Panc1 (cell line): ENCODE measurements at places on chromosomes 4 and X.

- DNase-seq = peak; percentile 13
Measured at GRCh38 chr4:127732623-127733328, 2.6 kb downstream of the SLC25A31 start.

DNA sequence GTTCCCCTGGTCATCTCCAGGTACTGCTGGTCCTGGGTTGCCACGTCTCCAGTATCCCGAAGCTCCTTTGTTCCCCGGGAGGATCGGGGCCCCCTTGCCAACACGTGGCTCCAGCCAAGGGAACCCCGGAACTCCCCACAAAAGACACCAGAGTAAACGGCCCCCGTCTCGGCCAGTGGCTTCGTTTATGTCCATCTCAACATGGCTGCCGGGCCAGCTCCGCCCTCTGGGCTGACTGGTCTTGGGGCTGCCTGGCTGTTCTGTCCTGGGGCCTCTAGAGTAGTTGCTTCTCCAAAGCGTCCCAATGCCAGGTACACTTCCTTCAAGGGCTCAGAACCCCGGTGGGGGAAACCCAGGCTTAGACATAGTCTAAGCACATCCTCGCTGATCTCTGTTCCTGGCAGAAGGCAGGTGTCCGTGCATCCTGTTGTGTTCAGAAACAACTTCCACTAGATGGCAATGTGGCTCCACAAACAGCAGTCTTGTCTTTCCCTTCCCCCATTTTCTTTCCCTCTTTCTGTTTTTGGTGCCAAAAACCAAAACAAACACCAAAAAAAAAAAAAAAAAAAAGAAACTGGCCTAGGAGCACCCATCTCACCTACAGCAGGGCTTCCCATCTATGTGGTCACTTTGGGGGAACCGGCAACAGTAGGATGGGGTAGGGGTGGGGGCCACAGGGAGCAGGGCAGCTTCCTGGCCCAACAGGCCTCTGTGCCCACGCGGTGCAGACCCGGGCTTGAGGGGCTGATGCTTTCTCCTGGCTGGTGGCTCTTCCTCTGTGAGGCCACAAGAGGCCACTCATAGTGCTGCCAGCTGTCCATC lies 35.3 kb downstream of the NBDY start:
- DNase-seq = peak; percentile 45

- no peak for DNase-seq
Measured at GRCh38 chr4:173529477-173530325, at the start of gene HAND2. Gene HAND2 (minus strand): TSS chr4:173530229. CDS start chr4:173529289, 940 bp downstream.

- DNase-seq = no peak
Measured at GRCh38 chrX:19798423-19798822, 89.0 kb downstream of the SH3KBP1 start.

DNA sequence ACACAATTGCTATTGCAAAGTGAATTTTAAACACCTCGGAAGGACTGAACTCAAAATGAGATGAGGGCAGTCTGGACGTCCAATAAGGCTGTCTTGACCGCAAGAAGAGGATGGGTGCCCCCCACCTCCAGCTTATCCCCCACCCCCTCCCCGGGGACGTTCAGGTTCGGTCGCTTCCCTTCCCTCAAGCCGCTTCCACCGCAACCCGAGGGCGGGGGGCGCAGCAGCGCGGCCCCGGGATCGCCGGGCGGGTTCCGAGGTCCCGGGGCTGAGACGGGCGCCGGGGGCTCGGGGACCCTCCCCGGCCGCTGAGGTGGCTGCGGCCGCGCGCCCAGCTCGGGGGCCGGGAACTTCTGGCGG lies 480 bp downstream of the USP46 start:
- DNase-seq = no peak

- DNase-seq = no peak
Measured at GRCh38 chrX:84340968-84341367, 153.0 kb upstream of the RPS6KA6 start.

DNA sequence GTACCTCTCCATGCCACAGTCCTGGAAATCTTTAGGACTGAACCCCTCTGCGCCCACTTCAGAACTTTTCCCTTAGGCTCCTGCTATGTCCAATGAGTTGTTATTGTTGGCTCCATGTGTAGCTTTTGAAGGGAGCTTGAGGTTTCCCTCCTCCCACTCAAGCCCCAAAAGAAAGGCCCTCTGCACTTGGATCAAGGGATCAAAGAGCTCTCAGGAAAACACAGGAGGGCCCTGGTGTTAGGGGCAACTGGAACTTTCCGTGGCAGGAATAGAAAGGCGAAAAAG lies 135.0 kb downstream of the RASL11B start:
- no peak for DNase-seq

- no peak for DNase-seq
Measured at GRCh38 chr4:101347267-101347556, at the start of gene PPP3CA. Gene PPP3CA (minus strand): TSS chr4:101347526.

- no peak for DNase-seq
Measured at GRCh38 chr4:5098176-5098575, 46.9 kb downstream of the STK32B start.

DNA sequence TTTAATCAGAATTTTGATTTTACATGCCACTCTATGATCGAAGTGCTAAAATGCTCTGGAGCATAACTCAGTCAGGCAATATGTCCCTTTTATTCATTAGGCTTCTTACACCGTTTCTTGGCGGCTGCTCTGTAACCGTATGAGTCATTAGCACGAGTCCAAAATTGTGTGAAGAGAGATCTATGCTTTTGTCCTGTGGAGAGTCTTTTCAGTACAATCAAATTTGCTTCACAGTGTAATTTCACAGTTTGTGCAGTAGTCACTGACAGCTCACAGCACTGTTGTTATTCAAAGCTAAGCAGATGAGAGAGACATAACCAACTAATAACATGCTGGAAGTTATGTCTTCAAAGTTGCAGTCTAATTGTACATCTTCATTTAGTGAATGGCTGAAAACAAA lies 167.8 kb downstream of the PCDH10 start:
- DNase-seq = no peak

DNA sequence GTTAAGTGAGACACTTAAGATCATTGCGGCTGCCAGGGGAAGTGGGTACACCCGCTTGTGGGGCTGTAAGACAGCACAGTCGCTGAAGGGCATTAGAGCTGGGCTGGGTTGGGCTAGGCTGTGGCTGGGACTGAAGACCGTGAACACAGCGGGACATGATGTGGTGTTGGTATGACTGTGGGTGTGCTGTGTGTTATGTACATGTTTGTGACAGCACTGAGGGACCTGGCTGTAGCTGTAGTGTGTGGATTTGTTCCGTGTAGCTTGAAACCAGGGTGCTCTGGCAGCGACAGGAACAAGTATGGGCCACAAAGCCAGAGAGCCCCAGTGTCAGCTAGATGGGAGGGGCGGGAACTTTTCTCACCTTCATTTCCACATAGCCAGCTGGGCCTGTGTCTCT lies 82.1 kb downstream of the NHSL2 start:
- DNase-seq = no peak

DNA sequence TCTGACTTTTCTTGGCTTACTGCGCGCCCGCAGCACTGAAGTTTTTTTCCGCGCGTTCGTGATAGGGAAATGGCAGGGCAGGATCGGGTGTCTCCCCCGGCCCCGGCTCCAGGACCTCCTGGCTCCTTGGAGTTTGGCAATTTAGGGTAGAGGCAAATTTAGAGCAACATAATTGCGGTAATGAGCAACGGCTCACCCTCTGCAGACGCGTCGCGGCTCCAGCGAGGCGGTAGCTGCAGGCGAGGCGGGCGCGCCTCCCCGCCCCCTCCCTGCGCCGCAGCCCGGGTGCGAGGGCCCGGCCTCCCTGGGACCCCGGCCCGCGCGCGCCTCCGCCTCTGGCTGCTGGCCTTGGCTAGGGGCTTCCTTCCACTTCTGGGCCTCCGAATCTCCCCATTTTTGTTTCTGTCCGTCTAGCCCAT lies 6.2 kb downstream of the MSX1 start:
- no peak for DNase-seq

- DNase-seq = no peak
Measured at GRCh38 chrX:154526901-154527675, 11.1 kb upstream of the FAM3A start.

DNA sequence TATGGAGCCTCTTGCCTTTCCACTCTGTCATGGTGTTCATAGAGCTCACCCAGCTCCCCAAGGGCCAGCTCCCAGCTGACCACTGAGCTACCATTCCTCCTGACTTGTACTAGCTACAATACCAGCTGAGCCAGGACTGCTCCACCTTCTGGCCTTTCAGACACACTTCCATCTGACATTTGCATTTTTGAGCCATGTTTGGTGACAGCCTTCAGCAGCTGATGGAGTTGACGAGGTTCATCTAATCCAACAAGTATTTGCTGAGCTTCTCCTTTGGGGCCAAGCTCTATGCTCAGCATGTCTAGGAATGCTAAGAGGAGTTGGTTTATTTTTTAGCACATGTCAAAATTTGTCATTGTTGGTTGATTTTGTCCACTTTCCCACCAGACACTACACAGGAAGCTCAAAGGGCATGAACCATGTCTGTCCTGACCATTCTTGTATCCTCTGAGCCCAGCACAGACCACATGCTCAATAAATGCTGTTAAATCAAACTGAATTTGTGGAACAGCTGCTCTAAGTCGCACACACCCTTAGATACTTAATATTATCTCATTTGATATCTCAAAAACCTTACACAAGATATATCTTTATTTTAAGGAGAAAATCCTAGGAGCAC lies 142.6 kb upstream of the PPARGC1A start:
- DNase-seq = no peak

- no peak for DNase-seq
Measured at GRCh38 chr4:37982736-37983135, 22.5 kb downstream of the PTTG2 start.

- no peak for DNase-seq
Measured at GRCh38 chr4:81486502-81486901, 14.8 kb upstream of the RASGEF1B start.

- no peak for DNase-seq
Measured at GRCh38 chr4:139028191-139028661, 12.6 kb downstream of the NOCT start.

DNA sequence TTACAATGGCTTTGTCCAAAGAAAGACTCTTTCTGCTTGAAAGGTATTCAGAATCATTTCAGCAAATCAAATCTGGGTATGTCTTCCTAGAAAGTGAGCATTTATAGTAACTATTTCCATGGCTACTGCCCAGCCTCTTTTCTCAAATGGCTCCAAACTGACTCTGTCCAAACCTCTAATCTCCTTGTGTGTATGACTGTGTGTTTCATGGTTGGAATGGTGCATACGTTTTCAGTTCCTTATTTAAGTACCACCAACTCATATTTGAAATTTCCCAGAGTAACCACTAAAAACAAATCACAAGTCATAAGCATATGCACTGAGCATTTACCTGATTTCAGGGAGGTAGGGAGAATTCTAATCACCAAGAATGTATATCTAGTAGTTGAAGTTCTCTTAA lies 106.0 kb downstream of the TMEM144 start:
- DNase-seq = no peak

DNA sequence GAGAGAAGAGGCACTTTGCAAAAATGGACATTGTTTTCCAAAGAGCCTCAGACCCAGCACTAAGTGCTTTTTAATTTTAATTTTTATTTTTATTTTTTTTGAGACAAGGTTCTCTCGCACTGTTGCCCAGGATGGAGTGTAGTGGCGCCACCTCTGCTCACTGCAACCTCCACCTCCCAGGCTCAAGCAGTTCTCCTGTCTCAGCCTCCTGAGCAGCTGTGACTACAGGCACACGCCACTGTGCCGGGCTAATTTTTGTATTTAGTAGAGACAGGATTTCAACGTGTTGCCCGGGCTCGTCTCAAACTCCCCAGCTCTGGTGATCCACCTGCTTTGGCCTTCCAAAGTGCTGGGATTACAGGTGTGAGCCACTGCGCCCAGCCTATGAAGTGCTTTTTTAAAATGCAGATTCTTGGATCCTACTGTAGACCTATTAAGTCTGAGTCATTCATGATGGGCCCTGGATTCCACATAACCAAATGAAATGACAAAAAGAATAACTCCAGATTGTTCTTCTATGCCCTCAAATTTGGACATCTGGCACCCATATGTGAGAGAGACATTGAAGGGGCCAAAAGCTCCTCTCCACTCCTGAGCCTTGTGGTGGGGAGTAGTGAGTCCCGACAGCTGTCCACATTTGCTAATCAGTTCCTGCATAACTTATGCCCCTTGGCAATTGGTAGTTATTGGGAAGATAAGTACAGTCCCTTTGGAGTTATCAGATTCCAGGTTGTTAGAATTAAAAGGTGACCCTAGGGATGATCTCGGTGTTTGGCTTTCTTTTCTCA lies 3.6 kb downstream of the NOCT start:
- DNase-seq = no peak

- DNase-seq = no peak
Measured at GRCh38 chr4:162349395-162349794, 185.6 kb upstream of the FSTL5 start.

DNA sequence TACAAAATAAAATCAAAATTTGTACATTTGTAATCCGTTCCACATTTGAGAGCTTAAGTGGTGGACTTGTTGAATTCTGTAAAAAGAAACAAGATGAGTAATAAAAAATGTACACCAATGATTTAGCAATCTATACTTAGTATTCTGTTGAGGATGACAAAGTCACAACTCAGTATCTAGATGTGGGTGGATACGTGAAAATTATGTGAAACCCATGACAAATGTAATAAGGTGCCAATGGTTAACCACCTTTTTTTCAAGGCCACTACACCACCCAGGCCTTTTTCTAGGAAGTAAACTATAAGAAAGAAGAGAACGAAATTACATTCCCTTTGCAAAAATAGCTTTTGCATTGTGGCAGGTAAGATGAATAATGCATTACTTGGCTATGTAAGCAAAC lies 77.0 kb downstream of the ATP8A1 start:
- no peak for DNase-seq

DNA sequence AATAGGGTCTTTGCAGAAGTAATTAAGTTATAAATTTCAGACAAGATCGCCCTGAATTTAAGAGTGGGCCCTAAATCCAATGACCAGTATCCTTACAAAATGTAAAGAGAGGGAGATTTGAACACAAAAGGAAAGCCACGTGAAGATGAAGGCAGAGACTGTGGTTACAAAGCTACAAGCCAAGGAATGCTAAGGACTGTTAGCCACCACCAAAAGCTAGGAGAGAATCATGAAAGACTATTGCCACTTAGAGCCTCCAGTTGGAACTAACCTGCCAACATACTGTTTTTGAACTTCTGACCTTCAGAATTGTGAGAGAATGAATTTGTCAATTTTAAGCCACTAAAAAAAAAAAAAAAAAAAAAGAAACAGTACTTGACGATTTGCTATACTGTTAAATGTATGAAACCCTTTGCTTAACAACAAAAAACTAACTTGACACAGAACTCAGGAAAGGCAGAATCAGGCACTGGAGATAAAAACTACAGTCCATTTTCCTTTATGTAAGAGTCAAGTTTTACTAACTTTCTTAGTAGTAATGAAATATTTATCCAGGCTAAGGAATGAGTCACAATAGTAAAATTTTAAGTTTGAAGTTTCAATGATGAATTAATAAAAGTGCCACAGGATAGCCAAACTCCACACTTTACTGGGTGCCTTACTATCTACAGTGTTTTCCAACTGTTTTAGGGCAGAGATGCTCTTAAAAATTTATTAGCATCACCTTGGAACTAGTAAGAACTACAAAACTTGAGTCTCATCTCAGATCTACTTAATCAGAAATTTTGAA lies 25.1 kb downstream of the DHX15 start:
- DNase-seq = no peak

DNA sequence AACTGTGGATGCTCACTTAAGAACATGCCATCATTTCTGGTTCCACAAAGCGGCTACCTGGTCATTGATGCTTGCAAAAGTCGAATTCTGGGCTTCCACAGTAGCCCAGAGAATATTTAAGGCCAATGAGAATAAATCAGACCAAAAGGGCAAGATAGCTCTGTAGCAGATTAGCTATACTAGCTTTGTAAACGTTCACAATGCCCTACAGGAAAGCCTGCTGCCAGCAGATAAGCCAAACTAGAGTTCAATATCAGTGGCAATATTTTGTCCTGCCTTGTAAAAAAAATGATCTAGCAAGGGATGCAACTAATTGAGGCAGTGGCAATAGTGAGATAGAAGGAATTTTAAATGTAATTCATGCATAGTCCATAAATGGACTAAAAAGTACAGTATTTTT lies 387.7 kb upstream of the TEX13C start:
- no peak for DNase-seq
